ENCODE measurements at places on chromosomes 16 and 17. TPM values are rescaled to one million over a fixed set of nuclear protein-coding genes. Genes with fewer than 3 reads are reported as not detected.

DNA sequence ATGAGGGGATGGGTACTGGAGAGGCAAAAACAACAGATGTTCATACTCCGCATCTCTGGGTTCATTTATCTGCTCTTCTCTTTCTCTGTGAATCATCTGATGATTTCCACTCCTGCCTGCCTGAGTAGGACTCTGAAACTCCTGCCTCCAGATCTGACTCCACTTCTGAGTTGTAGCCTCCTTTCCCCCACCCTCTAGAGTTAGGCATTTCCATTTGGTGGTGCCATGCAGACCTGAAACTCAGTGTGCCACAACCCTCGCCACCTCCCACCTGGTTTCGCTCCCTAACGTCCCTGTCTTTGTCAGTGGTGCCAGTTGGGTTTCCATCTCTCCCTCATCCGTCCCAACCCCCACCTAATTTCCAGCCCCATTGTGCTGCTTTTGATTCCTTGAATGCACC lies 126.2 kb downstream of the PRKCB start:
- peak; percentile 72 for DNase-seq

DNA sequence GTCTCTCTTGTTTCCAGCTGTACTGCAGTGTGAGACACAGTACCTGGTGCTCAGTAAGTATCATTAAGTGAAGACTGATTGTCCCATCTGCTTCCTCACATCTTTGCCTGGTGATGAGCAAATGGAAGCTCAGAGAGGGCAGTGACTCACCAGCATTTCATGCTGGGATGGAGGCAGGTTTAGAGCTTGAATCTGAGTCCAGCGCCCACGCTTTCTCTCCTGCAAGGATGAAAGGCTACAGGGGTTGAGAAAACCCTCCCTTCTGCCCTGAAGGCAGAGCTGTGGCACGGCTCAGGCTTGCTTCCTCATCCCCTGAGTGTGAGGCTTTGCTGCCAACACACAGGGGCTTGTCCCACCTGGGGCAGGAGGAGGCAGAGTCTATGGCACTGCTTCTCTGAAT lies 1.5 kb upstream of the RNF112 start:
- DNase-seq, result no peak

GRCh38 chr17:31269036-31269577 lies 27.9 kb downstream of the OMG start:
- no peak for DNase-seq

DNA sequence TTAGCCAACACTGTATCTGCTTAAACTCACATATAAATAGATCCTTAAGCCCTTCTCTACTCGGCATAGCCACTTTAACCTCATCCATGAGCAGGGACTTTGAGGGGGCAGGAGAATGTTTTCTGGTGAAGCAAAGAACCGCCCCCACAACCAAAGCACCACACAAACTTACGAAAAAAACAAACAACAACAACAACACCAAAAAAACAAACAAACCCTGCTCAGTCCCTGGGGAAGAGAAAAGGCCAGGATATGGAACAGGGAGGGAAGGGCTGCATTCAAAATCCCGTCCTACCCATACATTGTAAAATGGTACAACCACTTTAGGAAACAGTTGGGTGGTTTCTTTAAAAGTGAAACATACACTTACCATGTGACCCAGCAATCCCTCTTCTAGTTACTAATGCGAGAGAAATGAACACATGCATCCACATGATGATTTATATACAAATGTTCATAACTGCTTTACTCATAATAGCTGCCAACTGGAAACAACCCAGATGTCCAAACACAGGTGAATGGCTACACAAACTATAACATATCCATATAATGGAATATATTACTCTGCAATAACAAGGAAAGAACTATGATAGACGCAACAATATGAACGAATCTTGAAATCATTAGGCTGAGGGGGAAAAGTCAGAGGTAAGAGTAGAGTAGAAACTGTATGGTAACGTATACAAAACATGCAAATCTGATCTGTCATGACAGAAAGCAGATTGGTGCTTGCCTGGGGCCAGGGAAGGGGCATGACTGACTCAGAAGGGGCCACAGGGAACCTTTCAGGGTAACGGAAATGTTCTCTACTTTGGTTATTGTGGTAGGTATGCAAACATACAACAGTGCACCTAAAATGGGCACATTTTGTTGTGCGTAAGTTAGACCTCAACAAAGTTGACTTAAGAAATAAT lies 37.7 kb upstream of the TOB1 start:
- peak; percentile 71 for DNase-seq

GRCh38 chr16:23026784-23027362 lies 122.4 kb downstream of the USP31 start:
- no peak for DNase-seq

DNA sequence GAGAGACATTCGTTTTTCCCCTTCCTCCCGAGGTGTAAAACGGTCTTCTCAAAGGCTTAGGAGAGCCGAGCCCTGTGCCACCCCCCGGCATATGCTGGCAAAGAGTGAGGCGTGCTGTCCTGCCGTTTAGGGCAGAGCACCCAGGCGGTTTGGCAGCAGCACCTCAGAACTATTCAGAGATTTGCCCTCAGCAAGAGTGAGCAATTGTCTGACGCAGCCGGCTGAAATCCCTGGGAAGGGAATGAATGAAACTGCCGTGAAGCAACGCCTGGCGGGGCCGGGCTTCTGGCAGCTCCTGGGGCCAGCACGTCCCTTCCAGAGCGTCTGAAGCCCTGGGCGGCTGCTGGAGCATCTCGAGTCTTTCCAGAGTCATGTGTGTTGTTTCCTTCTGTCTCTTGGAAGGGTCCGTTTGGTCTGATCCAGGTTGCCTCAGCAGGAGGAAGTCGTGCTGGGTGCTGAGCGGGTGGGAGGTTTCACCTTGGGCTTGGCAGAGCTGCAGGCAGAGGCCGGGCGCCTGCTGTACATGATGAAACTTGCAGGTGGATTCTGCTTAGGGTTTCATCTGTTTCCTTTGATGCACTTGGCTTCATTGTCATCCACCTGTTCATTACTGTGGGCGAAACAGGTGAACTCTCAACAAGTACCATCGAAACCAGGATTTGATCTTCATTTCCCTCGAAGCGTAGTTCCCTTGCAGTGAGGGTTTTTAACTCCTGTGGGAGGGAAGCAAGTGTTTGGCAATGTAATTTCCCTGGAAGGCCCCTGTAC lies 35.4 kb downstream of the TBCD start:
- no peak for DNase-seq

- no peak for DNase-seq
Observed at GRCh38 chr17:77677211-77677610, 281.3 kb upstream of the TNRC6C start.

DNA sequence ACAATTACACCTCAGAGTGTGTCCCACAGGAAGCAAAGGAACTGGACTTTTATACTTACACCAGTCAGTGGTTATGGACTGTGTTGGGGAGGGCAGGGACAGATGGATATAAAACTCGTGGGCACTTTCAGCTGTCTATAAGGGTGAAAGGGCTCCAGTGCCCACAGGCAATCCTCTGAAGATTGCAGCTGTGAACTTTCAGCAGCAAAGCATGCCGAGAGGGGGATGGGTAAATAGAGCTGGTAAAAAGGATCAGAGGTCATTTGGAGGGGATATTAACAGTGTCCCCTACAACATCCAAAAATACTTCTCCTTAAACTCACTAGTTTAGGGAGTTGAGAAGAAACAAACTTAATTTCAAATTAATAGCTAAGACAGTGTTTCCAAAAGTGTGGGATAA lies 13.3 kb upstream of the RFWD3 start:
- DNase-seq, result no peak

- DNase-seq, result no peak
Observed at GRCh38 chr16:82005027-82005830, 6.0 kb downstream of the SDR42E1 start.

DNA sequence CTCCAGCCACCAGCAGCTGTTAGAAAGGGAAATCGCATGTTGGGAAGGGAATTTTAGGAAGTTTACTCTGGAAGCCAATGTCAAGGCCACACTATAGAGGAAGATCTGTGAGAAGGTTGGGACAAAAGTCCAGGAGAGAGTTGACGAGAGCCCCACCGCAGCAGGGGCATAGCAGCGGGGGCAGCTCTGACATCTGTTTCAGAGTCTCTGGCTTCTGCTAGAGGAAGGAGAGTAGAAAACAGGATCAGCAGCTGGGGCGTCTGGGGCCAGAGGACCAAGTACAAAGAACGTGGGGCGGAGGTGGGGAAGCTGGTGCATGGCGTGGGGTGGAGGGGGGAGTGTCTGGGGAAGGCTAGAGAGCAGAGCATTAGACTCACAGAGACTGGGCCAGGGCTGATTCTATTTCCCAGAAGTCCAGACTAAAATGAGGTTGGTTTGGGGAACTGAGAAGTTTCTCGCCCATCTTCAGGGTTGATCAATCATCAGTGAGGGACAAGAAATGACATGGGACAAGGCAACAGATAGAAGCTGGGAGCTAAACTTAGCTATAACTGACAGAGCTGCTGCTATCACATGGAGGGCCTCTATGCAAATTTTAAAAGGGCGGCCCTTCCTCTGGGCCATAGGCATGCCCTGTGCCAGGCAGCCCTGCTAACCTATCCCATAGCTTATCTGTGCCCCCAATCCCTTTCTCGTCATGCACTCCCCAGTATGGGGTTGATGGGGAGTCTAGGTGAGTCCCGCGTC lies 1.2 kb downstream of the RABEP2 start:
- no peak for DNase-seq

- DNase-seq, result no peak
Observed at GRCh38 chr17:70261170-70261569, 91.8 kb downstream of the KCNJ2 start.

GRCh38 chr17:42773290-42774035 lies at the start of gene VPS25:
Gene VPS25 (plus strand): TSS chr17:42773449. CDS start chr17:42773476, 27 bp downstream.
- DNase-seq, result peak; percentile 79

- no peak for DNase-seq
Observed at GRCh38 chr16:87534751-87535150, 41.9 kb upstream of the ZCCHC14 start.

DNA sequence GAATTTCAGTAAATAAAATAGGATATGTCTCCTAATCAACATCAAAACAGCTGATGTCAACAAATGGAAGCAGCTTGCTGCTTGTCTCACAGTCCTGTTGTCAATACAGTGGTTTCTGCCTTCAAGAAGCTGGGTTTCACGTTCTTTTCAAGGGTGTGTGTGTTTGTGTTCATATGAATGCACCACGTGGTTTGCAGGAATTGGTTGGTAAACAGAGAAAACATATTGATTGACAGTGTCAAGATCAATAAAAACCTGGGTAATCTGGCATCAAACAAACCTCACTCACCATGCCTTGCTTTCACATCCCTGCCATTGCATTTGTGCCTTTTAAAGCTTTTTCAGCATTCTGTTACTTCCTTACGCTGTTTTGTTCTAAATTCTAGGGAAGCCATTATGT lies 585.7 kb upstream of the CA10 start:
- DNase-seq, result no peak

GRCh38 chr16:12971241-12971640 lies 69.8 kb downstream of the SHISA9 start:
- DNase-seq, result no peak

DNA sequence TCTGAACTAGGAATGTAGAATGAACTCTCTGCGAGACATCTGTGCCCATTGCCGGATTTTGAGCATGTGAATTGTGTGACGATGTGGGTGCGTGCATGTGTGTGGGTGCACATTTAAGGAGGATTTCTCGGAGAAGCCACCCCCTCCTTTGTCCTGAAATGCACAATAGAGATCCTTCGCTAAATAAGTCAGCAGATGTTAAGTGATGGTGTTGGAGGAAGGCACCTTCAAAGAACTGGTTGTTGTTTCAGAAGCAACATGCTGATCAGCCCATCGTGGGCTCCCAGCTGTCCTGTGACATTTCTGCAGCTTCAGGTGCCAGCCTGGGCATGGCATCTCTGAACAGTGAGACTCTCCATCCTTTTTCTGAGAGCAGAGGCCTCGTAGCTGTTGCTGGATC lies 194.9 kb downstream of the MSI2 start:
- DNase-seq, result peak; percentile 10

DNA sequence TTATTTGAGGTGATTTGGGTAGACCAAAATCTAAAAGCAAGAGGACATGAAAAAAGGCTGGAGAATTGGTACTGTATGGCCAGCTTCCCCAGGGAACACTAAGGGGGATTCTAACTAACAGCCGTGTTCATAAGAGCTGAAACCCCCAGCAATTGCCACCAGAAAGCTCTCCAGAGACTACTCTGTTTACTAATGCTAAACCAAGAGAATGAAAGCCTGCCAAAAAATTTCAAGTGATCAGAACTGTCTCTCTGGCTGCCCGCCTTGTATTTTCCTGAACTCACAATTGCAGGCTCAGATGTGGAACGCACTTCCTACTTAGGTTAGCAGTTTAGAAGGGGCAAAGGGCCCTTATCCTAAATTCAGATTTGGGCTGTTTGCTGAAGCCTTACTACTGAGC lies 24.1 kb downstream of the MYH10 start:
- DNase-seq, result no peak

GRCh38 chr16:75074304-75074793 lies 42.2 kb downstream of the LDHD start:
- DNase-seq, result no peak

GRCh38 chr17:81222620-81222905 lies 202 bp downstream of the CEP131 start:
- no peak for DNase-seq

DNA sequence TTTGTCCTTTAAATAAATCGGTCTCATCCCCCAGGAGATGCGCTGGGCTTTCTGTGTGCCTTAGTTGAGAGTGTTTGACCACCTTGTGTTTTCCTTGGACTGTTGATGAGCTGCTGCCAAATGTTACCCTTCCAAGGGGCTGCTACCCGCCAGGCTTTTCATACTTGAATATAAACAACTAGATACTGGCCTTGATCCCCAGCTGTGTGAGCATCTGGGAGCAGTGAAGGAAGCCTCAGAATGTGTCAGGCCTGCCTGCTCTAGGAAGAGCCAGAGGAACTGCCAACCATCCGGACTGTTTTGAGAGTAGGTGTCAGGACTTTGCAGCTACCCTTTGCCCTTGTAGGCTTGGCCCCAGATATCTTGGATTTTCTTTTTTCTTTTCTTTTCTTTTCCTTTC lies 57.8 kb downstream of the LDHD start:
- no peak for DNase-seq

- peak; percentile 62 for DNase-seq
Observed at GRCh38 chr17:74280093-74280513, 6.1 kb downstream of the DNAI2 start.

- no peak for DNase-seq
Observed at GRCh38 chr17:41521574-41522261, 3.0 kb upstream of the KRT15 start.

DNA sequence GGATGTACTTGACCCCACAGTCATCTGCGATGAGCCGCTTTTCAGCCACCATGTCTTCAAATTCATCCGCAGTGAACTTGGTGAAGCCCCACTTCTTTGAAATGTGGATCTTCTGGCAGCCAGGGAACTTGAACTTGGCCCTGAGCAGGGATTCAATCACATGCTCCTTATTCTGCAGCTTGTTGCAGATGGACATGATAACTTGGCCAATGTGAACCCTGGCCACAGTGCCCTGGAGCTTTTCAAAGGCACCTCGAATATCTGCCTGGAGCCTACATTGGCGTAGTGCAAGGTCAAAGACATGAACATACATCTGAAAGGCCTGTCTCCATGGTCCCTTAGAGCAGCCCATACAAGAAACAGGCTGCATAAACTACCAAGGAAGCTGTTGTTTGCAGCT lies 1.8 kb upstream of the TENT4B start:
- no peak for DNase-seq

- peak; percentile 54 for DNase-seq
Observed at GRCh38 chr17:1515640-1516387, 598 bp downstream of the INPP5K start.

- DNase-seq, result no peak
Observed at GRCh38 chr17:26962255-26963162, 331.4 kb upstream of the WSB1 start.

STH gene
- total RNA-seq, result not detected

TMEM238L gene
- total RNA-seq, result not detected

KRT9 gene
- not detected for total RNA-seq

PRSS22 gene
- total RNA-seq, result 1.1 TPM

SNX20 gene
- total RNA-seq, result 45.2 TPM

SP2 gene
- total RNA-seq, result 33.5 TPM

HOXB7 gene
- total RNA-seq, result 1.6 TPM
